ENCODE measurements at places on chromosomes 12 and 14. TPM values are rescaled to one million over a fixed set of nuclear protein-coding genes. Genes with fewer than 3 reads are reported as not detected.

The ITPK1 gene
- 26.6 TPM for polyA plus RNA-seq

The USP15 gene
- 26.4 TPM for polyA plus RNA-seq

The GPR84 gene
- polyA plus RNA-seq, result 1.0 TPM

The ATXN3 gene
- polyA plus RNA-seq, result 18.6 TPM

The PSMC6 gene
- polyA plus RNA-seq, result 40.4 TPM

The POTEG gene
- not detected for polyA plus RNA-seq

The ABCD4 gene
- polyA plus RNA-seq, result 36.7 TPM

The PIWIL1 gene
- polyA plus RNA-seq, result not detected

The PPP4R4 gene
- 0.10 TPM for polyA plus RNA-seq

The TMEM52B gene
- polyA plus RNA-seq, result 0.06 TPM

The SERPINA9 gene
- not detected for polyA plus RNA-seq

The OAS2 gene
- polyA plus RNA-seq, result 2.2 TPM

The NOS1 gene
- 0.04 TPM for polyA plus RNA-seq

The IFT43 gene
- 38.9 TPM for polyA plus RNA-seq

The YBX3 gene
- polyA plus RNA-seq, result 461 TPM

The SYT1 gene
- 0.22 TPM for polyA plus RNA-seq

The DCN gene
- polyA plus RNA-seq, result 1,769 TPM

The ALKBH1 gene
- 3.4 TPM for polyA plus RNA-seq

The RPL10L gene
- not detected for polyA plus RNA-seq

The DACT1 gene
- polyA plus RNA-seq, result 5.3 TPM

The NAV3 gene
- 0.31 TPM for polyA plus RNA-seq

The TRMT61A gene
- polyA plus RNA-seq, result 19.2 TPM

The DICER1 gene
- polyA plus RNA-seq, result 7.0 TPM

The KCNJ8 gene
- polyA plus RNA-seq, result 11.5 TPM

The IGFBP6 gene
- polyA plus RNA-seq, result 21.8 TPM

The ARHGEF40 gene
- polyA plus RNA-seq, result 21.6 TPM

The PTGDR gene
- 0.59 TPM for polyA plus RNA-seq

The CCNK gene
- polyA plus RNA-seq, result 19.5 TPM

The ADCY4 gene
- polyA plus RNA-seq, result 8.7 TPM

The CD163L1 gene
- 1.8 TPM for polyA plus RNA-seq

The ACSM4 gene
- polyA plus RNA-seq, result not detected

The KCNH3 gene
- 0.21 TPM for polyA plus RNA-seq

The SOX5 gene
- polyA plus RNA-seq, result 7.2 TPM

The RNASE2 gene
- polyA plus RNA-seq, result 2.4 TPM

The MTHFD1 gene
- 43.2 TPM for polyA plus RNA-seq

The KTN1 gene
- polyA plus RNA-seq, result 78.5 TPM

The SERPINA6 gene
- not detected for polyA plus RNA-seq

The NID2 gene
- polyA plus RNA-seq, result 4.0 TPM

The OR11H6 gene
- polyA plus RNA-seq, result not detected

The IGF1 gene
- 94.8 TPM for polyA plus RNA-seq

The PLEKHD1 gene
- polyA plus RNA-seq, result 0.06 TPM

The NRXN3 gene
- 0.46 TPM for polyA plus RNA-seq

The TMEM229B gene
- polyA plus RNA-seq, result 1.5 TPM

The PMCH gene
- polyA plus RNA-seq, result not detected

The RAD9B gene
- polyA plus RNA-seq, result 0.09 TPM

The HOXC9 gene
- polyA plus RNA-seq, result 0.28 TPM

The ERP27 gene
- polyA plus RNA-seq, result 1.1 TPM

The LRP1 gene
- polyA plus RNA-seq, result 414 TPM

The NOPCHAP1 gene
- polyA plus RNA-seq, result 11.9 TPM

The KRT78 gene
- polyA plus RNA-seq, result 0.12 TPM

The KRT71 gene
- polyA plus RNA-seq, result not detected
